ENCODE measurements at places on chromosomes 3 and 15.

DNA sequence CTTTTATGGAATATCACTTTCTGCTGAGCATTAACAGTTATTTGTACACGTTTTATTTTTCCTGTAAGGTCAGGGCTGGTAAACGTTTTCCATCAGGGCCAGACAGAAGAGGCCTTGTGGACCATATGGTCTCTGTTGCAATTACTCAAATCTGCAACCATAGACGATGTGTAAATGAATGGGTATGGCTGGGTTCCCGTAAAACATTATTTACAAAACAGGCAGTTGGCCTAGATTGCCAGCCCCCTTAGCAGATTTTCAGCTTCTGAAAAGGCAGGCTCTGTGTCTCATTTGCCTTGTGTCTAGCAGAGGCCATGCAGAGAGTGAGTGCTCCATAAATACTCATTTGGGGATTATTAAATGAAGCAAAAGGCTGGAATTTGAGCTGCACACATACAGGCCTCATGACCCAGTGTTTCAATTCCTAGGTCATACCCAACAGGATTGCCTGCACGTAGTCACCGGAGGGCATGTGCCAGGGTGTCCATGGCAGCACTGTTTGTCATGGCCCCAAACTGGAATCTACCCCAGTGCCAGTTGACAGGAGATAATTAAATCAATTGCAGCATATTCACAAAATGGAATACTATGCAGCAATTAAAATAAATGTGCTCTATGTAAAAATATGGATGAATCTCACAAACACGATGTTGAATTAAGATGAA lies 51.3 kb downstream of the GPD1L start:
- DNase-seq: no peak

DNA sequence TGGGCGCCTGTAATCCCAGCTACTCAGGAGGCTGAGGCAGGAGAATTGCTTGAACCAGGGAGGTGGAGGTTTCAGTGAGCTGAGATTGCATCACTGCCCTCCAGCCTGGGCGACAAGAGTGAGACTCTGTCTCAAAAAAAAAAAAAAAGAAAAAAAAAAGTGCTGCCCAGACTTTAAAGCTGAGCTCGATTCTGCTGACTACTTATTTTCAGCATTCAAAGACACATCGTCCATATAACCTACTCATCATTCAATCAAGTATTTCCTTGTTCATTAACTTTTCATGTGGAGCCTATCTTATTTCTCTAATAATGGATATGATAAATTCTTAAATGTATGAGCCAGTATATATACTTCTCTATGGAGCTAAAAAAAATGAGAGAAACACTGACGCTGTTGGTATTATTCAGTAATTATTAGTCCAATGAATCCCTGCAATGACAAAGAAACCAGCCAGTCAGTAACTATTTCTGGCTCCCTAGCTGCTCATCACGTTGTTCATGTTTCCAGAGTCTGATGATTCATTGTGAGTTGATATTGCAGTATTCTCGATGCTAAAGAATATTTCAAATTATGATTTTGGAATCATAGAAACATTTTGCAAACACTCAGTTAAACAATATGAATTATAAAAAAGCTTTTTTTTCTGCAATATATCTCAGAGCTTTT lies 111.9 kb downstream of the RAP2B start:
- no peak for DNase-seq

DNA sequence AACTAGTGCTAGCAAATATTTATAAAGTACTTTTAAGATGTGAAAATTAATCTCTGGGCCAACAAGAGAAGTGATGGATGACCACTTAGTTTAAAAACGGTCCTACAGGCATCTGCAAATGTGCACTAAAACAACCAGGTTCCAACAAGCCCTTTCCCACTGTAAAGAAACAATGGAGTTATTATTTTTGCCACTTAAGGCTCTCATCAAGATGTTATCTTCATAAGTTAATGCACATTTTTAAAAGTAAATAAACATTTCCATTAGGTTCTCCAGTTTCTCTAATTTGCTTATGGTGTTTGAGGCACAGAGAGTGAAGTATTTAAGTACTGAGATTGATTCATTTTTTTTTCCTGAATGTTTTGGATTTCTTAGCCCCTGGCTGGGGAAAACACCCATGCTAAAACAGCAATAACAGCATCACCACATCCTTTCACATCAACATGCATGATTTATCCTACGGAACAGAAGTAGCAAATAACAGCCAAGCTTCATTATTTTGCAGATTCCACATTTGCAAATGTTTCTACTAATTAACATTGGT lies 20.8 kb downstream of the ABI3BP start:
- DNase-seq: no peak

DNA sequence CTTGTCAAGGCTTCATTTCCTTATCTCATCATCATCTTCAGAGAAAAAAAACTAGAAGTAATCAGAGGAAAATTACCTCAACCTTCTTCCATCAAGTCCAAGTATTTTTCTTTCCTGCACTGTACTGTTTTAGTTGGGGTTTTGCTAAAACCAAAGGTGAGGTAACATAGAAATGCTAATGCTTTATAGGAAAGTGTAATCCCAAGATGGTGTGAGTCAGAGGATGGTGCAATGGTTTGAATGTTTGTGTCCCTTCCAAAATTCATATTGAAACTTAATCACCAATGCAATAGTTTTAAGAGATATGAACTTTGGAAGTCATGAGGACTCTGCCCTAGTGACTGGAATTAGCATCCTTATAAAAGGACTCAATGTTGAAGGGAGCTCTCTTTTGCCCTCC lies 79.5 kb downstream of the KBTBD8 start:
- no peak for DNase-seq

GRCh38 chr15:62894322-62895085 lies 148.0 kb upstream of the TPM1 start:
- no peak for DNase-seq

DNA sequence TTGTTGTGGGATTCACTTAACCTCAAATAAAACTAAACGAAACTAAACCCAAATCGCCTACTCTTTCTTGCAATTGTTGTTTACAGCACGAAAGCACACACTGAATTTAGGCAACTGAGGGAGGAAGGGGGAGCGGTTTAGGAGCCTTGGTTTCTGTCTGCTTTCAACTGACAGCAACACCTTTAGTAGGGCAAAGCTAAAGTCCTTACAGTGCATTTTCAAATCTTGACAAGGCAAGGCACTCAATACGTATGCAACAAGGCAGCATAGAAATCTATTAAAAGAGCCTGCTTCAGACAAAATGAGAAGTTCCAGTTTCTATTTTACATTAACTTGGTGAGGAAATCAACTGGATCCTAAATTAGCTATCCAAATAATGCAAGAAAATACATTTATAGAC lies 174.6 kb downstream of the CHST2 start:
- DNase-seq: no peak

DNA sequence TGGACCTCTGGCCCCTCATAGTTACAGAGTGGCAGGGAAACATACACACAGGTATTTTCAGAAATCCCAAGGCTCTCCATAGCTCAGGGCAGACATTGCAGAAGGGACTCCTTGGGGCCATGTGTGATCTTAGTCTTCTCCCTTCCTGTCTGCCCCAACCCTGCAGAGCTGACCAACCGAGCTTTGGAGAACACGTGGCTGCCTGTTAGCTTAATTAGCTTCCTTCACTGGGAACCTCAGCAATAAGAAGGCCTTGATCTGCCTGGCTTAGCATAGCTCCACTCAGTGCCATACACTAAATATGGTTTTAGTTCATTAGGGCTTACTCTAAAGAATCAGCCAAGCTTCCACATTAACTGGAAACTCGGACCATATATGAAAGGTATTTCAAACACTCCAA lies 12.3 kb downstream of the LYZL4 start:
- no peak for DNase-seq

DNA sequence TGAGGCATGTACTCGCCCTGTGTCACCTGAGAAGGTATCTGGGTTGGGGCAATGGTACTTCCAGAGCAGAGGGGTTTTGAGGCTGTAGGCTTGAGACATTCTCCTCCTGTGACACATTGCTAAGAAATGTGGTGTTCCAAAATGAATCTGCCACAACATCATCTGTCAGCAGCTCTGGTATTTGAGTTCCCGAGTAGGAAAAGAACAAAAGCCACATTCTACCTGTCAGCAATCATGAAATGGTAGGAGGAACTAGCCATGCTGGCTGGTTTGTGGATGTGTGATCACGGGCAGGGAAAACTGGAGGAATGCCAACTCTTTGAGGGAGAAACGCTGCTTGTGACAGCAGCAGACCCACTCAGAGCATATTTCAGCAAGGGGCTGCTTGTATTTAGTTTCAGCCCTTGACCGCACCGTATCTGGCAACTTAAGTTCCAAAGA lies 579.4 kb upstream of the TBL1XR1 start:
- DNase-seq: peak; percentile 13

DNA sequence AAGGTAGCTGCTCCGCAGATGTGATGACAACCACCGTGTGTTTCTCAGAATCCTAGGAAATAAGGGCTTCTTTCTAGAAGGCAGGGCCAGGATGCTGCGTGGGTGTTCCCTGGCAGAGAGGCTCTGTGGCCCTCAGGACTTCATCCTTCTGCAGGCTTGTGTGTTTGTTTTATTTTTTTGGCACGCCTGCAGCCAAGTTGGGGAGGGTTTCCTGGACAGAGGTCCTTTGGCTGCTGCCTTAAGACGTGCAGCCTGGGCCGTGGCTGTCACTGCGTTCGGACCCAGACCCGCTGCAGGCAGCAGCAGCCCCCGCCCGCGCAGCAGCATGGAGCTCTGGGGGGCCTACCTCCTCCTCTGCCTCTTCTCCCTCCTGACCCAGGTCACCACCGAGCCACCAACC lies at the start of gene CLEC3B:
Gene CLEC3B, plus strand, starts transcription at position 266 of the 400 bp plus-strand sequence. Its CDS starts 60 bp downstream, at position 326.
- peak; percentile 20 for DNase-seq

- DNase-seq: no peak
These were observed 58.3 kb upstream of the TMEM115 start for GRCh38 chr3:50417637-50418033.
